ENCODE measurements at places on chromosomes 2 and 18.

DNA sequence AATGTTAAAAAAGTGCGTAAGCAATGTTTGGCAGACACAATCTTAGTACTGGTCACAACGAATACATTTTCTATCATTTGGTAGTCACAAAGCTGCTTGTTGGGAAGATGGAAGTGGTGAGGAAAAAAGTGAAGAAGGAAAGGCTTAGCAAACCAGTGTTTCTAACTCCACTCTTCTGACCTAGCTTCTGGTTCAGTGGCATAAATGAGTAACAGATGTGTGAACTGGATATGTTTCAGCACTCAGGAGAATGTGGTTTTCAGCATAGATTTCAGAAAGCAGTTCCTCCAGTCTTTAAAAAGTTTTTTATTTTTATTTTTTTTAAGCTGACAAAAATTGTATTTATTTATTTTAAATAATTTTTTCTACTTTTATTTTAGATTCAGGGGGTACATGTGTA lies 357.1 kb downstream of the CPS1 start:
- no peak for DNase-seq

GRCh38 chr2:217086038-217086522 lies 226.2 kb upstream of the TNP1 start:
- DNase-seq = no peak

GRCh38 chr18:54867131-54867530 lies 38.9 kb downstream of the RAB27B start:
- no peak for DNase-seq

DNA sequence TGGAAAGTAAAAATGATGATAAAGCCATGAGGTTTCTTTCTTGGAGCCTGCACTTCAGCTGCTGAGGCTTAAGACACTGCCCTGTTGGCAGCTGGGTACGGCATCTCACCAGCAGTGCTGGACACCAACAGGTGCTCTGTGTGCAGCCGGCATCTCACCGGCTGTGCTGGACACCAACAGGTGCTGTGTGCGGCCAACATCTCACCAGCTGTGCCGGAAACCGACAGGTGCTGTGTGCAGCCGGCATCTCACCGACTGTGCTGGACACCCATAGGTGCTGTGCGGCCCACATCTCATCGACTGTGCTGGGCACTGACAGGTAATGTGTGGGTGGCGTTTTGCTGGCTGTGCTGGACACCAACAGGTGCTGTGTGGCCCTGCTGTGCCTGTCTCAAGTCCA lies 190.8 kb downstream of the TMEM18 start:
- no peak for DNase-seq

- no peak for DNase-seq
Measured at GRCh38 chr2:182220335-182220734, 206.5 kb downstream of the PDE1A start.

DNA sequence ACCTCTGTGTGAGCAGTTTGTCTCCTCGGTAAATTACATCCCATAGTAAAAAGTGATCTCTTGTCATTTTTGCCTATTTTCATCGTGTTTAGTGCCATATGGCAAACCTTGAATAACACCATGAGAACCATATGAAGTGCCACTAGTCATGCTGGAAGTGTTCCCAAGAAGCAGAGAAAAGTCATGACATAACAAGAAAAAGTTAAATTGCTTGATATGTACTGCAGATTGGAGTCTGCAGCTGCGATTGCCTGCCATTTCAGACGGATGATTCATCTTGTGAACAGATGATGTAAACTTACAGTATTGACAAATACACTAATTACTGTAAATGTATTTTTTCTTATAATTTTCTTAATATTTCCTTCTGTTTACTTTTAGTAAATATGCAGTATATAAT lies 846.7 kb downstream of the BCL11A start:
- no peak for DNase-seq

DNA sequence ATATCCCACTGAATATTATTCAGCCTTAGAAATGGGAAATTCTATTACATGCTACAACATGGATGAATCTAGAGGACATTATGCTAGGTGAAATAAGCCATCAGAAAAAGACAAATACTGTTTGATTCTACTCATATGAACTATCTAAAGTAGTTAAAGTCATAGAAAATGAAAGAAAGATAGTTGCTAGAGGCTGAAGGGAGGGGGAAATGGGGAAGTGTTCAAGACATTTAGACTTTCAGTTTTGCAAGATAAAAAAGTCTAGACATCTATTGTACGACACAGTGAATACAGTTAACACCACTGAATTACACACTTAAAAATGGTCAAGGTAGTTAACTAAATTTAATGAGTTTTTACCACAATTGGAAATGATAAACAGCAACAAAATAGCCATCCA lies 835.9 kb upstream of the CHAC2 start:
- DNase-seq = no peak

GRCh38 chr18:2978661-2979106 lies 34.3 kb downstream of the LPIN2 start:
- DNase-seq = no peak

- peak; percentile 59 for DNase-seq
Measured at GRCh38 chr2:239380831-239381708, 19.8 kb downstream of the HDAC4 start.

DNA sequence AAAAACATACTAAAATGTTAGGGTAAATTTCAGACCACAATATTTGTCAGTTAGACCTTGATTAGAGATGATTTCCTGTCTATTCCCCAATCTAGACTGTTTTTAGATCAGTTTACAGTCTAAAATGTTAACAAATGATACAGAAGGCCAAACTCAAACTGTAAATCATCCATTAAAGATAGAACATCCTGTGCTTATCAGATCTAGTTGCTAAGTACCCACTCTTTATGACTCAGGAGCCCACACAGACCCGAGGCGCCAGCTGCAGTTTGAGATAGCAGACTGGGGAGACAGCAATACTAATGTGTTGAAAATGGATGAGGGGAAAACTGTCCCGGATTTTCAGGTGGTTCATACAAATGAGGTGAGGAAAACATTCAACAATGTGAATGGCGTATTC lies 113.3 kb downstream of the SCG2 start:
- DNase-seq = no peak

- no peak for DNase-seq
Measured at GRCh38 chr2:197615016-197615652, 60.3 kb downstream of the RFTN2 start.

GRCh38 chr2:235740821-235741220 lies 247.0 kb downstream of the AGAP1 start:
- DNase-seq = no peak

- DNase-seq = no peak
Measured at GRCh38 chr2:233813236-233814055, 35.3 kb downstream of the MROH2A start.

DNA sequence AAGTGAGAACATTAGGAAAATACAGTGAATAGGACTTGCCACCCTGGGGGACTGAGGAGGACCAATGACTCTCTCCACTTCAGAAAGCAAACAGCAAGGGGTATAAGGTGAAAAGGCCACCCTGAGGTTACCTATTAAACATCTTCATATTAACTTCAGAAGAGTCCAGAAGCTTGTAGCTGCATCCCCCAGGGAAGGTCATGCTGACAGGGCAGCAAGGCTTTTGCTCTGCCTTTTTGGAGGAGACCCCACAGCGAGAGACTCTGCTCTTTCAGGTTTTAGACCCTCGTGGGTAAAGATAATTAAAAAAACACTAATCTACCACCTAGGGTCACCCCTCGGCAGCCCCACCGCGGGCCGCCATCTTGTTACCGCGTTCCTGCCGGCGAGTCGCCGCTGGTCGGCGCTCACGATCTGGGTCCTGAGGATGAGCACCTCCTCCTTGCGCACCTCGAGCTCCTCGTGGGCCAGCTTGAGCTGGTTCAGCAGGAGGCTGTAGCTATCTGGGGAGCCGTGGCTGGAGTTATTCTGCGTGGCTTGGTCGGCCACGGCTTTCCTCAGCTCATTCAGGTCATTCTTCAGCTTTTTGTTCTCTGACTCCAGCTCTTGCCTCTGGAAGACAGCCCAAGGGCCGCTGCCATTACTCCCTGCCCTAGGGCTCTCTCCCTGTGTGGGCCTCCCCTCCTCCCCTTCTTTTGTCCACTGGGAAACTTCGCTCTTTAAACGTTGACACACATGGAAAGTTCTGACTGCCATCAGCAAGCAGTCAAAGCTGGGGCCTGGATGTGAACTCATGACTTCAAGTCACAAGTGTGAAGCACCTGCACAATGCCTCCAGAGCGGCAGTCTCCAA lies 50.7 kb upstream of the ACAA2 start:
- no peak for DNase-seq

DNA sequence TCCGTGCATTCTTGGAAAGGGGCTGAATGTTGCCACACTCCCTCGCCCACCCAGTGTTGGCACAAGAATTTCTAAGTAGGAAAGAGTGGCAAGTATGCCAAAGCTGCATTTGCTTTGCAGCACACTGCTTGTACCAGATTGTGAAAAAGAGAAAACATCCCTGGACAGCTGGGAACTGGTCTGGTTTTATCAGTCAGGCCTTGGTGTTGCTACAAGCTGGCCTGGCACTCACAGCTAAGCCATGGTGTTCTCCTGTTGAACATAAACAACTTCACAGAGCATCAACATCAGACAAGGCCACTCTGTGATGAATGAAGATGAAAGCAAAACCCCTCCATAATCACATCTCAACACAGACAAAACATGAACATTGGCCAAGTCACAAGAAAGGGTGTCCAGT lies 4.2 kb upstream of the TRABD2A start:
- no peak for DNase-seq

GRCh38 chr2:30664761-30665358 lies 142.4 kb downstream of the CAPN13 start:
- no peak for DNase-seq

DNA sequence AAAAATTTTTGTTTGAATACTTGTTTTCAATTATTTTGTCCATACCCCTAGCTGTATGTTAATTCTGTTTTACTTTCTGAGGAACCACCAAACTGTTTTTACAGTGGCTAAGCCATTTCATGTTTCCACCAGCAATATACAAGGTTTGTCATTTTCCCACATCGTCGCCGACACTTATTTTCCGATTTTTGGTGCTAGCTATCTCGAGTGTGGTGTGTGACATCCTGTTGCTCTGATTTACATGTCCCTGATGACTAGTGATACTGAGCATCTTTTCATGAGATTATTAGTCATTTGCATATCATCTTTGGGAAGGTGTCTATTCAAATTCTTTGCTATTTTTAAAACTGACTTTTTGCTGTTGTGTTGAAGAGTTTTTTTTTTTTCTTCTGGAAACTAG lies 7.2 kb upstream of the GPC1 start:
- no peak for DNase-seq

DNA sequence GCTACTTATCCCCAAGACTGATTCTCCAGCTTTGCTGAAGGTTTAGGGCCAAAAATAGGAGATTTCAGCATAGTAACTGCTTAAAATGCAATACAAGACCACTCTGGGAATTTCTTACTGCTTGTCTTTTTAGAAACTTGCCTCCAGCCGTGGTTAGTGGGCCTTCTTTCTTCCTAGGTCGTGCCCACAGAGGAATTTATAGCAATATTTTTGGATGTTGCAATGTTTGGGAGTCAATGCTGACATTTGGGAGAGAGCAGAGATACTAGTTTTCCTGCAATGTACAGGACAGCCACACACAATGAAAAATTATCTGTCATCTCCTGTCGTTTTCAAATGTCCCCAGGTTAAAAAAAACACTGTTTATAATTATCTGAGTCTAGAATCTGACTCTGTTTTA lies 25.6 kb upstream of the CERS6 start:
- DNase-seq = no peak

- DNase-seq = no peak
Measured at GRCh38 chr2:203340791-203341487, 12.7 kb downstream of the ABI2 start.

DNA sequence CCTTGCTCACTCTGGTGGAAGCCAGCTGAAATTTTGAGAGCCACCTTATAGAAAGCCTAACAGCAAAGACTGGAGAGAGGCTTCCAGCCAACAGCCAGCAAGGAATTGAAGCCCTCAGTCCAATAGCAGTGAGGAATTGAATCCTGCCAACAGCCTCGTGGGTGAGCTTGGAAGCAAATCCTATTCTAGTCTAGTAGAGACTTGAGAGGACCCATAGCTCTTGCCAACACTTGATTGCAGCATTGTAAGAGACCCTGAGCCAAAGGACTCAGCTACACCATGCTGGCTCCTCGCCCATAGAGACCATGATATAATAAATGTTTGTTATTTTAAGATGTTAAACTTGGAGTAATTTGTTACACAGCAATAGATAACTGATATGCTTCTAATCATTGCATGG lies 403.0 kb upstream of the TNP1 start:
- no peak for DNase-seq

- DNase-seq = no peak
Measured at GRCh38 chr18:10400534-10401307, 53.7 kb upstream of the APCDD1 start.

DNA sequence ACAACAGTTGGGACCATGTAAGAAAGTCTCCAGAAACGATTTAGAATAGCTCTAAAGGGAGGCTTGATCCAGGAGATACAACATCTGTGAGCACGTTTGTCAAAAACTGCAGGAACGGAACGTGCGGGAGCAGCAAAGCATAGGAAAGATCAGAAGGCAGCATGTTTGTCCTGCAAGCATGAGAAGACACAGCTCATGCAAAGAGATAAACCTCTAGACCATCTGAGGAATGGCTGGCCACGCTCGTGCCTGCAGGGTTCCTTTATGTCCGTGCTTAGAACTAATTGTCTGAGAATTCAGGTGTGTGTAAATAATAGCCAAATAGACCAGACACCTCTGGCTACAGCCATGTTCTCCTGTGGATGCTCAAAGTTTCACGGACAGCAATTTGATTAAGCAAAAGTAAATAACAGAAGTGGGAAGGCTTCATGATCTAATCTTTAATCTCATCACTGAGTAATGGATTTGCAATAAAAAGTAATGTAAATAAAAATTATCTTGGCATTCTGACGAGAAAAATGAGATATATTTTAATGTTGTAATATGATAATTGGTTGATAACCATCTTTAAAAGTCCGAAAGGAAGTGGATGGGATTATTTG lies 534.8 kb upstream of the CDH7 start:
- DNase-seq = no peak

GRCh38 chr2:219175928-219176817 lies 552 bp downstream of the CNPPD1 start:
- DNase-seq = no peak

GRCh38 chr2:65276609-65277008 lies 49.0 kb downstream of the ACTR2 start:
- no peak for DNase-seq

GRCh38 chr2:120219291-120219690 lies 3.9 kb downstream of the TMEM185B start:
- no peak for DNase-seq

GRCh38 chr2:206389164-206389563 lies 54.2 kb upstream of the ADAM23 start:
- no peak for DNase-seq

GRCh38 chr2:78351208-78351607 lies 674.3 kb upstream of the REG3G start:
- DNase-seq = no peak

All from central memory CD8-positive, alpha-beta T cell (primary cell).